ENCODE measurements at places on chromosomes 2 and 18.

- no peak for DNase-seq
These were observed 159.8 kb downstream of the DDX1 start for GRCh38 chr2:15751477-15751876.

- DNase-seq, result no peak
These were observed 78.8 kb upstream of the GAREM1 start for GRCh38 chr18:32549248-32550110.

DNA sequence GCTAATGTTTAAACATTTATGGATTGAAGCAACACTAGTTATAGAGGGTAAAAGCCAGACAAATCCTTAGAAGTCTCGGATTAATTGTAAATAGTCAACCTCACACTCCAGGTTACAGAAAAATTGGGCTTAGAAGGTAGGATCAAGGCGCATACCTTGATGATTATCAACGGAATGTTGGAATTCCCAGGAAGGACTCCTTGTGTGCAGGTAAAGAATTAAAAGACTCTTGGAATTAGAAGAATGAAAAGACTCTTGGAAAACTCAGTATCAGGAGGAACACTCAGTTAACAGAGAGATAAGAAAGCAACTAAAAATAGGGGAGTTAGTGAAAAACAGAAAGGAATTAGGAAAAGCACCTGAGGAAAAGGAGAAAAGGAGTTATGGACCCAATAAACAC lies 29.3 kb upstream of the EPHA4 start:
- DNase-seq, result no peak

DNA sequence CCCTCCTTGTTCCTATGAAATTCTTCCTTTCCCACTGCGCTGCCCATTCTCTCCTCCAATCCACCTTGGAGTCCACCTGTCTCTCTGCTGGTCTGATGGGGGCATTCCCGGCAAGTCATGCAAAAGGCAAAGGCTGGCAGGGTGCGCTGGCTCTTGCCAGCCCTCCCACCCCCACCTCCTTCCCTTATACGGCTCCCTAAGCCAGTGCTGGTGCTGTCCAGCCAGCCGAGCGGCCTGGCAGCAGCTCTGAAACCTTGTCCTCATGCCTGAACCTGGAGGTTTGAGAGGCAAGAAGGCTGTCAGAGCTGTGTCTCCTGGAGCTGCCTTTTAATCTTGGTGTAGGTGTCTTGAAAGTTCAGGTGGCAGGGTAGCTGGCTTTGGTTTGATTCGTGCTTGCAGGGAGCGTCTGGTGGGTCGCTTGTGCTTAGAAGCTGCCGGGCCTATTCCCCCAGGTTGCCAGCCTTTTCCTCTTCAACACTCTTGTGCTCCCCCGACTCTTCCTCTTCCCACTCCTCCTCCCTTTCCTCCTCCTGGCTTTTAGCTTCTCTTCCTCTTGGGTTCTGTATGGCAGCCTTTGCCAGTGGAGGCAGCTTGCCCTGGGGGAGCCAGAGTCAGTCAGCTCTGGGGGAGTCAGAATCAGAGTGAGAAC lies 748 bp downstream of the LIPG start:
- DNase-seq, result no peak

GRCh38 chr18:75869162-75869561 lies 441.7 kb upstream of the SMIM21 start:
- no peak for DNase-seq

GRCh38 chr2:120605231-120605935 lies 130.3 kb upstream of the GLI2 start:
- DNase-seq, result no peak

GRCh38 chr2:109447251-109447661 lies 166.5 kb downstream of the SEPTIN10 start:
- no peak for DNase-seq

DNA sequence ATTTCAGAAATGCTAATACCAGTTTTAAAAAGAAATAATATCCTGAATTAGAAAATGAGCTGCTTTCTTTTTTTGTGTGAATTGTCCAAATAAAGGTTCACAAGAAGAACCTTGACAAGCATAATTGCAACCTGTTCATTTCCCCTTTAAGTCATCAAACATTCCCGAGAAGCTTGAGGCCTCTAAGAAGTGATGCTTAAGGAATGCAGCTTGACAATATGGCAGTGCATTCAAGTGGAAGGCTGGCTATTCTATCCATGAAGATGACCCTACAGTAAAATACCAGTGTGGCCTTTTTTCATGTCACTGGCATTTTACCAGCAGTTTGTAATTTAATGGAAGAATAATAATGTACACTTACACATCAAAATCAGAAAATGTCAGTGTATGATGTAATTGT lies 216.7 kb downstream of the CTNNA2 start:
- no peak for DNase-seq

DNA sequence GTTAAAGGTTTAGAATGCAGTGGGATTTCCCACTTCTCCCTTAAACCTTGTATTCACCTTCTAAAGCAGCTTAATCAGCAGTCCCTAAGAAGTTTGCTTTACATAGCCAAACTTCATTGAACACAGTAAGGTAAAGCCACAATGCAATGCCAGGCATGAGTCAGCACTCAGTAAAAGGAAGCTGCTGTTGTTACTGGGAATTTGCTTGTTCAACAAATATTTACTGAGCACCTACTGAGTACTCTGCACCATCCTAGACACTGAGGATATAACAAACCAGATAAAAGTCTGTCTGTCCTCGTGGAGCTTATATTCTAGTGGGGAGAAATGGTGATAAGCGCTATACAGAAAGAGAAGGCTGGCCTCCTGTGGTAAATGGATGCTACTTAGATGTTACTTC lies 162.7 kb downstream of the PKP4 start:
- no peak for DNase-seq

- DNase-seq, result no peak
These were observed 19.9 kb downstream of the TOGARAM2 start for GRCh38 chr2:29000956-29001355.

GRCh38 chr2:237480556-237480955 lies 6.5 kb upstream of the MLPH start:
- DNase-seq, result no peak

DNA sequence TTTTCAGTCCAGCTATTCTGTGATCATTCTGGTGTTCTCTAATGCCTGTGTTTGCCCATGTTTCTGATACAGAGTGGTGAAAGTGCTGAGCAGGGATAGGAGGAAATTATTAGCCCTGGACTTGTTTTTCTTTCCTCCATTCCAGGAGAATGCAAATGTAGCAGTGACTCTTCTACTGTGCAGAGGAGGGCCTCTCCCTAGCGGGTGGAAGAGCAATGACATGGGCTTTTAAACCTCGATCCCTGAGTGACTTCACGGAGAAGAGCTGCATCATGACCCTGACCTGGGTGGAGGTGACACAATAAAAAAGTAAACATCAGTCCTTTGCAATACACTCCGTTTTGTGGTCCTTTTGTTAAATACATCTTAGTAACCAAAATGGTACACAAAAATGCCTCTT lies 68.0 kb upstream of the NETO1 start:
- no peak for DNase-seq

GRCh38 chr2:121073320-121074210 lies 211.4 kb downstream of the TFCP2L1 start:
- no peak for DNase-seq

GRCh38 chr2:607709-608108 lies 69.5 kb downstream of the TMEM18 start:
- no peak for DNase-seq

DNA sequence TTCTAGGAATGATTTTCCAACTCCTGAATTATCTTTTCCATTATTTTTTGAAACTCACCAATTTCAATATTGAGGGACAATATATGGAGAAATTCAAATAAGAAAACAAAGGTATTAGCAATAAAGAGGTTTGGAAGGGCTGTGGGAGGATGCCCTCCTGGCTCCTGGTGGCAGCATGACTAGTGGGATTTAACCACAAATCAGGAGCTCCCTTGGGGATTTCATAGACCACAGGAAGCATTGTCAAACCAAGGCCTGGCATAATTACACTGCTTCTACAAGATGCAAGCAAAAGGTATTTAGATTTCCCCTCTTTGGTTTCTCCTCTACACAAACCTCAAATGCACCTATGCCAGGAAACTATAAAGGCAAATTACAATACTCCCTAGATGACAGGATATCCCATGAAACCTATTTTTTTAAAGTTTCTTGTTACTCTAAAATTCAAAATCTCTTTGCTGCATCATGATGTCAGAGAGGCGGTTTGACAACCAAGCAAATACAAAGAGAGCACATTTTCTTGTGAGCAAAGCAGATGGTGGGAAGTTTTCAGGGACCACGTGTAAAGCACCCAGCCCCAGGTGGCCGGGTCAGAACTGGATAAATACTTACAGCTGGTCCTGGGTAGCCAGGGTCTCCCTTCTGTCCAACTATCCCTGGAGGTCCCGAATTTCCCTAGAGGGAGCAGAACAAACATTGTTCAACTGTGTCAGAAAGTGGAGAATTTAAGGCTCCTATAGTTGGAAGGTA lies 67.9 kb downstream of the COL6A3 start:
- no peak for DNase-seq

GRCh38 chr2:70532244-70532935 lies 21.2 kb downstream of the TGFA start:
- no peak for DNase-seq

DNA sequence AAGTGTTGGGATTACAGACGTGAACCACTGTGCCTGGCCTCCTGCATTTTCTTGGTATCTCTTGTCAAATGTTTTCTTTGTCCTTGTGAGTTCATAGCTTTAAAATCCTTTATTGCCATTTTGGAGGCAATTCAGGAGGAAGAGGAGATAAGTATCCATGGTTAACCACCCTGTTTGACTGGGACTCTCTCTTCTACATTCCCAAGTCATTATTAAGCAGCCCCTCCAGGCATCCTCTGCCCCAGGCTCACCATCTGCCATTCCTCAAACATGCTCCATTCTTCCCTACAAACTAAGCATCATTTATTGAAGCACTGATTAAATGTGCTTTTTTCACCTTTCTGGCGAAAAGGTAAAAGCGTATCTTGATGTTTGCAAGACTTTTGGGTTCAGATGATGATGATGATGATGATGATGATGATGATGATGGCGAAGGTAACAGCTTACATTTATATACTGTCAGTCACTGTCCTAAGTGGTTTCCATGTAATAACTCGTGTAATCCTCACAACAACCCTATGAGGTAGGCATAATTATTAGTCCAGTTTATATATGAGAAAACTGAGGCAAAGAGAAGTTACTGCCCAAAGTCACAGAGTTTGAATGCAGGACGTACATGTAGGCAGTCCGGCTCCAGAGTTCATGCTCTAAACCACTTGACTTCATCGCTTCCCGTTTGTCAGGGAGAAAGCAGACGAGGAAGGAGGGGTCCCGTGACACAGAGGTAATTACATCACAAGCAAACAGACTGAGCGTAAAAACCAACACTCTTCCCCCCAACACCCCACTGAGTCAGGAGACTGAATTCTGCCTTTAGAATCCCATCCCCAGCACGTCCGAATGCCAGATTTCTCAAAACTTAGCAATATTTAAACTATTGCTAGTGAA lies 69.7 kb upstream of the ACKR3 start:
- no peak for DNase-seq

DNA sequence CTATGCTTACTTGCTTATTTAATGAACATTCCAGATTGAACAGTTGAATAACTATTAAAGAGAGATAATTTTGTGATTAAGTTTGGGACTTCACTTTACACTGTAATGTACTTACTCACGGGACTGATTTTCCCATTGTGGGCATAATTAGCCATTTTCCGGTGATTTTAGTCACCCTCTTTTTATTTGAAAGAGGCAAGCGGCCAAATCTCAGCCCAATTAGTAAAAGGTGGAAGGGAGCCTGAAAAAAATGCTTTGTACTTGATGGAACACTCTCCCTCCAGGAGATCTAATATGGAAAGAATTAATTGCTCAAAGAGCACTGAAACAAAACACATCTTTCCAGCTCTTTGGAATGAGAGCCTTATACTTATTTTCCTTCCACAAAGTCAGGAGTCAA lies 50.2 kb downstream of the CALCRL start:
- DNase-seq, result no peak

GRCh38 chr18:72100465-72101004 lies 443.6 kb downstream of the CBLN2 start:
- no peak for DNase-seq

DNA sequence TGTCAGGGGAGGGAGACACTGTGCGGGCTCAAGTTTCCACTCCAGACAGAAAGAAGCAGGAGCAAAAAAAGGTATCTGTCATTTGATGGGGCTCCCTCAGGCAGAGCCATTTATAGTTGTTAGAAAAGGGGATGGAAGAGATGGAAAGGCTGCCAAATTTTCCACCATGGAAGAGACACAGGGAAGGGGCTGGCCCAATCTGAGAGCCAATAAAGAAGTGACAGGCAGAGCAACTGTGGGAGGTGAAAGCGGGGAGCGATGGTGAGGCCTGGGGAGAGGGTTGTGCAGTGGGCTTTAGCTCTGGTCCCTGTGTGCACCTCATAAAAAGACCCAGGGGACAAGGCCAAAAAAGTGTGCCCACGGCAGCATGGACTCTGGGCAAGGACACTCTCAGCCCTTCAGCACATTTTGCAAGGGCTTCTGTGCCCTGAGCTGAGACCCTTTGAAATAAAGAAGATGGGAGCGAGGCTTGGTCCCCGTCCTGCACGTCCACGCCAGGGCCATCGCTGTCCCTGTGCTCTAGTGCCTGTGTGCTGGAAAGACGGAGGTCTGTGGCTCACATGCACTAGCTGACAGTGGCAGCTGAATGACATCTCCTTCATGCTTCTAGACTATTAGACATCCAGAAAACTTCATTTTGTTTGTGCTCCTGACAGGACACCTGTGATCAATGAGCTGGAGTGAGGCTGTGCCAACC lies 456.7 kb upstream of the HS6ST1 start:
- DNase-seq, result no peak
